ENCODE measurements at places on chromosomes 5 and 9. TPM values are rescaled to one million over a fixed set of nuclear protein-coding genes. Genes with fewer than 3 reads are reported as not detected.
A peak's percentile ranks its signal among the peaks of the same experiment; 100 is the strongest.

GRCh38 chr5:131266370-131267060, 2.7 kb downstream of the CDC42SE2 start:
- DNase-seq = no peak

DNA sequence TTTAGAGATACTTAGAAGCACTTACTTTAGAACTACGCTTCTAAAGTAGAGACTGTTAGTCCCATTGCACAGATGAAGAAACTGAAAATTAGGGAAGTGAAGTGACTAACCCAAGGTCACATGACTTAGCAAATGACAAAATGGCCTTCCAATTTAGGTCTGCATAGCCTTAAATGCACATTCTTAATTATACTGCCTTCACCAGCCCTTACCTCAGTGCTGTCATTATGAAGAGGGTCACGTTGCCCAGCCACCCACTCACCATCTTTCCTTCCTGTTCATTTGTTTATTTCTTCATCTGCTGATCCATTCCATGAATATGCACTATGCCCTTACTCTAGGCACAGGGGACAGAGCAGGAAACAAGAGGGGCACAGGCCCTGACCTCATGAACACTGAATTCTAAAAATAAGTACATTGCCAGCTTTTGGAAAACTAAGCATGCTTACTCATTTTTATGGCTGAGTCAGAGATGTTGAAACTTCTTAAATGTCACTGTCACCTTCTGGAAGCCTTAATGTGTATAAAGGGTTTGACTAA, 8.6 kb downstream of the HAVCR2 start:
- no peak for DNase-seq

The COL23A1 gene
- not detected for total RNA-seq

- DNase-seq = no peak
These were observed 129.7 kb upstream of the BOD1 start for GRCh38 chr5:173746047-173746646.

The KCNV2 gene
- total RNA-seq = not detected

GRCh38 chr5:79050498-79050897, 19.0 kb downstream of the DMGDH start:
- no peak for DNase-seq

The FAXDC2 gene
- total RNA-seq = 0.22 TPM

- DNase-seq = no peak
These were observed 167.2 kb downstream of the CACNA1B start for GRCh38 chr9:138044485-138045383.

The INSYN2B gene
- not detected for total RNA-seq

GRCh38 chr5:127785098-127785927, 82.1 kb downstream of the CCDC192 start:
- DNase-seq = no peak

The MARCHF6 gene
- 144 TPM for total RNA-seq

GRCh38 chr5:68214482-68215207, 911 bp upstream of the PIK3R1 start:
- DNase-seq = no peak

The C9orf152 gene
- total RNA-seq = not detected

DNA sequence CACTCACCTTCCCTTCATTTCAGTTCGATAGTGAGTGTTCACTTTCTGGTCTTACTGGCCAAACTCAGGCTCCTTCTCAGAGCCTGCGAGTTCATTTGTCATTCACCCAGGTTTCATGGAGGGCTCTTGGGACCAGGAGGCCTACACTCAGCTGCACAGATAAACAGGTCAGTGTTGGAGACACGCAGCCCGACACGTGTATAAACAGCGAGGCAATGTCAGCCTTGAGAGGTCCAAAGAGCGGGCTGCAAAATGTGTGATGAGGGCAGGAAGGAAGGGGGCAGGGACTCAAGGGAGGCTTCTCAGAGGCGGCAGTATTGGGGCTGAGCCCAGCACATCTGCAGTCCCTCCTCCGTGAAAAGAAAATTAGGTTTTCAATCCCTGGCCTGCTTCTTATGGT, 82.6 kb upstream of the ZNF618 start:
- no peak for DNase-seq

GRCh38 chr5:160287378-160288051, 24.8 kb downstream of the CCNJL start:
- DNase-seq = no peak

- DNase-seq = no peak
These were observed 3.5 kb downstream of the IRF1 start for GRCh38 chr5:132487095-132487428.

The AK8 gene
- total RNA-seq = 2.5 TPM

GRCh38 chr5:156473269-156473908, 146.4 kb downstream of the SGCD start:
- no peak for DNase-seq

- DNase-seq = no peak
These were observed 2.7 kb downstream of the ELOVL7 start for GRCh38 chr5:60841361-60841760.

The TJP2 gene
- 39.7 TPM for total RNA-seq

The GRM6 gene
- total RNA-seq = not detected

DNA sequence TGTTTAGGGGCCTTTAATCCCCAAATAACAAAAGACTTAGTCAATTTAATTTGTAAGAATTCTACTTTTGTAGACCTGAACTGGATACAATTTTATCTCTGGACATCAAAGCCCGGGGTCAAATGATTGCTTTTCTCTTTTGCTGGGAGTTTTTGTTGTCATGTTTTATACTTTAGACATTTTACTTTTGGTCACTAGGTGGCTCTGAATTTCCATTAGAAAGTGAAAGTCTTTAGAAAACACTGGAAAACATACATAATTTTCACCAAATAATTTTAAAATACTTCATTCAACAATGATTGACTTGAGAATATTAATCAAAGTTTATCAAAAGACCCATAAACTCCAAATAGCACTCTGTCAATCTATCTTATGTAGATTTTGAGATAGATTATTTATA, 2.8 kb upstream of the PCA3 start:
- DNase-seq = no peak

The STC2 gene
- 97.3 TPM for total RNA-seq

DNA sequence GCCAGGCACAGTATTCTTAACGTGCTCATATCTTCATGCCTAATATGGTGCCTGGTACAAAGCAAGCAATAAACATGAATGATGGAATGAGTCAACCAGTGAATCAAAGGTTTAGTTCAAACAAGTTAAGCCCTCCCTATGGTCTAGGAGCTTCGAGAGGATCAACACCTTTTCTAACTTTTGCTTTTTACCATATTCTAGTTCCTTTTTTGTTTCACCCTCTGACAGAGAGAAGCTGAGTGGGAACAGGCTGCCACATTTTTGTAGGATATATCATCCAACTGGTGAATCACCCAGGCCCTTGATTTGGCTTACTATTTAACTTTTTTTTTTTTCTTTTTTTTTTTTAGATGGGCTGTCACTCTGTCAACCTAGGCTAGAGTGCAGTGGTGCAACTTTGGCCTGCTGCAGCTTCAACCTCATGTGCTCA, 39.3 kb upstream of the TNC start:
- peak; percentile 49 for DNase-seq

DNA sequence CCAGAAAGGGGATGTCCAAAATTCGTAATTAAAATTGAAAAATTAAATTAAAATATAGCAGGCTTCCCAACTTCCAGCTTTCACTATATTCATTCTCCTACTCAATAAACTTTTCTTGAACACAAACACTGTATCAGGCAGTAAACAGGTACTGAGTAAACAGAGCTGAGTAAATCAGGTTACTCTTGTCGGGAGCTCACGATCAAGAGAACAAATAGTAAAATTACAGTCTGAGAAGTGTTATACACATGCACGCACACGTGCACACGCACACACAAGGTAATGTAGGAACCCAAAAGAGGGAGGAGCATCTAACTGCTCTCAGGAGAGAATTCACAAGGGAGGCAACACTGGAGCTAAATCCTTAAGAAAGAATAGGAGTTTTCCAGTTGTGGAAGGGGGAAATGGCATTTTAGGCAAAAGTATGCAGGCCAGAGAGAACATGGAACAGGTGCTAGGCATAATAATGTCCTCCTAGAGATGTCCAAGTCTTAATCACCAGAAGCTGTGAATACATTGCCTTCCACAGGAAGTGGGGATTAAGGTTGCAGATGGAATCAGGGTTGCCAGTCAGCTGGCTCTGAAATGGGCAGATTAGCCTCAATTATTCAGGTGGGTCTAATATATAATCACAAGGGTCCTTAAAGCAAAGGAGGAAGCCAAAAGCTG, 598.8 kb upstream of the BRINP1 start:
- DNase-seq = no peak

The PHYHD1 gene
- 0.32 TPM for total RNA-seq

GRCh38 chr5:19988457-19988856, 457 bp upstream of the CDH18 start:
- DNase-seq = no peak

DNA sequence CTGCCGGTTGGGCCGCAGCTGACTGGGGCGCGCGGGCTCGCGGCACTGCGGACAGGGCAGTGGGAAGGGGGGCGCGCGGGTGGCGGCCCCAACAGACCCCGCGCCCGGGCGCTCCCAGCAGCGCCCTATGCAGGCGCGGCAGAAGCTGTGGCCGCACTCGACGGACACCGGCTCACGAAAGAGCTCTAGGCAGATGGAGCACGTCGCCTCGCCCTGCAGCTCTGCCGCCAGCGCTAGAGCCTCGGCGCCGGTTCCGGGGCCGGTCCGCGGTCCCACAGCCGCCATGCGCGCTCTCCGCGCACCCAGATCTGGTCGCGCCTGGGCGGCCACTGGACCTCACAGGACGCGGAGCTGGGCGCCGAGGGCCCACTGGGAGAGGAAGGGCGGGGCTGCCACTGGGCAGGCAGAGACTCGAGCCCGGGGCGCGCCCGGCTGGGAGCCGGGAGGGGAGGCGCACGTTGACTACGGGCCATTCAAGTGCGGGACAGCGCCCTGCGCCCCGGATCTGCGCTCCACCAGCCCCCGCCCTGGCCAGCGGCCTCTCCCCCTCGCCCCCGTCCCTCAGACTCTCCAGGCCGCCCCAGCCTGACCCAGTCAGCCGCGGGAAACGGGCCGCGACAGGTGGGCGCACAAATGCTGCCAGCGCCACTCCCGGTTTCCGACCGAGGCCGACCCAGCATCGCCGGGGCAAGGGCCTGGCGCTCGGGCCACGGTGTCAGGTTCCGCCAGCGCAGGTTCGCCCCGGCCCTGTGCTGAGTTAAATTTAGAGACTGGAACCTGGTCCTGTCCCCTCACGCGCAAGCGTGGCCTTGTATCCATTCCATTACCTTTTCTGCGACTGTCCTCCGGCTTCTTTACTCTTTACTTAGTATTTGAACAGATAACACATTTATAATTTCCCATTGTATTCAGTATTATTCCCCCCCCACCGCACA, at the start of gene TRIM7:
Gene TRIM7, minus strand, starts transcription at position 371 of the 935 bp plus-strand sequence. Its CDS starts 86 bp downstream, at position 285.
- DNase-seq = no peak

The KYAT1 gene
- total RNA-seq = 10.1 TPM

DNA sequence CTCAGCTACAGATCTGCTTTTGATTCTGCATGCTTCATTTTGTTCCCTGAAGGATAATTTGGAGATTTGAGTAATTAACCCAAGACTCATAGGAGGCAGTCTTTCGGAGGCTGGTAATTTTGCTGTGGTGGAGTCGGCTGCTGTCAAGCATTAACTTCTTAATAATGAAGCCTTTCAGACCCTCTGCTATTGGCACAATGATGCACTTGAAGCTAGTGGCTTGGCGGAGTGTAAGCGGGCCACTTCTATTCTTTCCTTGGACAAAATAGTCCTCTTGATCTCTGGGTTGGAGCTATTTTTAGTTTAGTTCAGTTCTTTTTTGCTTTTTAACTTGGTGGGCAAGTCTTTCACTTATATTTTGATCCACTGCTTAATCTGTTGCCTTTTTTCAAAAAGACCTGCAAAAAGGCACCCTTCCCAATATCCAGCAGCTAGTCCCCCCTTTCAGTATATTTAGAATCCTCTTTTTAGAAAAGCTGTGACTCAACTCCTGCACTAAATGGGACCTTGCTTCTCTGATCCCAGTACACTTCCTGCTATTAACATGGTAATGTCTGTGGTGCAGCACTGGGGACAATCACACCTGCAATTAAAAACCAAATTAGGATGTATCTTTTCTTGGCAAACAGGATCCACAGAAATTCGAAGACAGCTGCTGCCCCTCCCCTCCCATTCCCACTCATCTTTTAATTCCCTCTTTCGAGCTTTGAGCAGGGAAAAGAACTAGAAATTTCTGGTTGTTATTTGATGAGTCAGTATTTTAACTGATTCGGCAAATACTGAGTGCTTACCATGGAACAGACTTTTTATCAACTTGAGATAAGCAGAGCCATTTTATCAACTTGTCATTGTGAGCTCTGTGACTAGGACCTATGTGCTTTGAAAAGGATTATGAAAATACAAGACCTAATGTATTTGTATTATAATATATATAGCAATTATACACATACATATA, 169.4 kb upstream of the ANKRD55 start:
- DNase-seq = no peak

DNA sequence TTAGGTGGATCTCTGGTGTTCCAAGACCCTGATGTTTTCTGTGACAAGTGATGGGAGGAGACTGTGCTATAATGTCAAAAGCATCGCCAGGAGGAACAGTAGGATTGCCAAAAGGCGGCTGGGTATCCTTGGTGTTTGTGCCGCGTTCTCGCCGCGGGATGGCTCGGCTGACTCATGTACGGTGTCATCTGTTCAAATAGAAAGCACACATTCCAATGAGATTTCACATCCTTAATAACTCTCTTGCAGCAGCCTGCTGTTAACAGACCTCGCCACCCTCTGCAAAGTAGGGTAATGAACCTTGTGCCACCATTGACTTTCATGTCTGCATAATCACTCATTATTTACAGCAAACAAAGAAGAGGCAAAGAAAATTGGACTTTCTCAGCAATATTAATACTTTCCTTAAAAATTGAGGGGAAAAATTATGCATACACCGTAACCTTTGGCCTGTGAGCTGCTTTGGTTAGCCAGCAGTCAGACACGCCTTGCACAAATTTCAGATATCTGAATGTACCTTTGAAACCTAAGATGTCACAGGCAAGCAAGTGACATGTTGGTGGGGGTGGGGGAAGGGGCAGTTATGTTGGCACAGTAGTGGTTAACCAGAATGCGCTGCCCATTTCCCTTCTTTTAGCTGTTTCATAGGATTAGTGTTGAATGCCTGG, 289.4 kb downstream of the EFNA5 start:
- peak; percentile 64 for DNase-seq

The EGFL7 gene
- total RNA-seq = 82.0 TPM

- DNase-seq = no peak
These were observed 84.5 kb downstream of the FGF1 start for GRCh38 chr5:142601432-142601831.

The RAD17 gene
- total RNA-seq = 29.0 TPM

All from HCT116 (cell line).